Activated CD4-positive, alpha-beta T cell treated with anti-CD3 and anti-CD28 coated beads, Interleukin-2, Interleukin-4, amounts not matched to agents 100 ng/mL and 50 ng/mL, durations not matched to agents 16 hours and 8 hours (primary cell): ENCODE measurements at places on chromosomes 7 and 10.

- no peak for DNase-seq
Measured at GRCh38 chr10:78251016-78251385, 217.3 kb downstream of the RPS24 start.

- no peak for DNase-seq
Measured at GRCh38 chr10:127534496-127534895, 14.6 kb upstream of the NPS start.

DNA sequence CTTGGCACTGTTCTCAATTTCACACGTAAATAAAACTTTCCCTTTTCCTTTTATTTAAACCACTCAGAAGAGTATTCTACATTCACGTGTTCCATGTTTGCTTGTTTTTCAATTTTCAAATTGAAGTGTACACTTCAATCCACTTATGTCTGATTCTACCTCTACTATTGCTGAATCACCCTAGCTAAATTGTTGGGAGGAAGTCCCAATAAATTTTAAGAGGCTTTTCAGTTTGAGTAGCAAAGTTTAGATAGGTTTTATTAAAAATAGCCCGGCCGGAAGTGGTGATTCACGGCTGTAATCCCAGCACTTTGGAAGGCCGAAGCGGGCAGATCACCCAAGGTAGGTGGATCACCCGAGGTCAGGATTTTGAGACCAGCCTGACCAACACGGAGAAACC lies 1414.7 kb upstream of the CELF2 start:
- DNase-seq = no peak

DNA sequence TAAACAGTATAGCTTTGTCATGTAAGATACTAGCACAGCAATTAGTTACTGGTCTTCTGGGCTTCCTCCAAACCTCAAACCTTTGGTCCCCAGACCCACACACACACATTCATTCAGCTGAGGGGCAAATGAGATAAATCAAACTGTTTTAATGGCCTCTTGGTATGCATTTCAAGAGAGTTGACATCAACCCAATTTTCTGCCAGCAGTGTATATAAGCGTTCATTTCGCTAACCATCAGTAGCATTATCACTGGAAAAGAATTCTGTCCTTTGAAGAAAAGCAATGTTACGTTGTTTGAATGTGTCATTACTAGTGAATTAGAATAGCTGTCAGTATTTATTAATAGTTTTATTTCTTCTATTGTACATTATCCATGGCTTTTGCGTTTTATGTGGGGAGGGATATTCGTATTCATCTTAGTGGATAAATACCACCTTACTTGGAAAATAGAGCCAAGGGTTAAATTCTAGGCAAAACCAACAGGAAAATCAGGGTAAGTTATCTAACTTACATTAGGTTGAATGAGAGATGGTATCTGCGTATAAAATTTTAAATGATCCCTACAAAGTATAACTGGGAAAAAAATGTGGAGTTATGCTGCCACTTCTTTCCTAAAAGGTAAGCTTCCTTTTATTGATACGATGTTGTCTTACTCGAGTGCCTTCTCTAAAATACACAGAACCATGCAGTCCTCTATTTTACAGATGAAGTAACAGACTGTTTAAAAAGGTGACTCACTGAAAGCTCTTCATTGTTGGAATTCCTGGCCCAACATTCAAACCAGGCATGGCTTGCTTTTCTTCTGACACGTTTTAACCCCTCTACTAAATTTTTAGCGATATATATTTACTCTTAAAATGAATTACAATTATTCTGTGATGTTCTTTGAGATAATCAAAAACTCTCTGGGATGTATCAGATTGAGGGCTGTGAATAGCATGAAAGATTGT lies 2.0 kb upstream of the ZMYND11 start:
- DNase-seq = no peak

- no peak for DNase-seq
Measured at GRCh38 chr7:75817116-75817515, 3.5 kb upstream of the CCL24 start.

GRCh38 chr10:60338002-60338564 lies 51.6 kb downstream of the ANK3 start:
- DNase-seq = no peak

DNA sequence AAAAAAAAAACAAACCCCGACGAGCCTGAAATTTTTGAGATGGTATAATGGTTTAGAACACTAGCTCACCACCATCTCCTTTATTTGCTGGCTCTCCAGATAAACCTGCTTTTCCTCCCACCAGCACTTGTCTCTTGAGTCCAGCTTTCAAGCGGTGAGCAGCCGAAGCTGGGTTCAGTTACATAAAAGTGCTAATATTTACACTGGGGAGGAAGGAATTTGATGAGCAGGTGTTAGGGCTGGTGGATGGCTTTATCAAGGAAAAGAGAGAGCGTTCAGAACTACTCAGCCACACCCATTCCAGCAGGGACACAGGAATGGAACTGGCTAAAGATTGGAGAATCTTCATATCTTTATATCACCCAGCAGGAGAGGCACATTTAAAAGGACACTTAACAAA lies 6.6 kb upstream of the CALML3 start:
- DNase-seq = no peak

- DNase-seq = no peak
Measured at GRCh38 chr7:155798673-155799439, 13.4 kb downstream of the SHH start.

GRCh38 chr7:108382932-108383331 lies 73.3 kb downstream of the NRCAM start:
- DNase-seq = no peak

DNA sequence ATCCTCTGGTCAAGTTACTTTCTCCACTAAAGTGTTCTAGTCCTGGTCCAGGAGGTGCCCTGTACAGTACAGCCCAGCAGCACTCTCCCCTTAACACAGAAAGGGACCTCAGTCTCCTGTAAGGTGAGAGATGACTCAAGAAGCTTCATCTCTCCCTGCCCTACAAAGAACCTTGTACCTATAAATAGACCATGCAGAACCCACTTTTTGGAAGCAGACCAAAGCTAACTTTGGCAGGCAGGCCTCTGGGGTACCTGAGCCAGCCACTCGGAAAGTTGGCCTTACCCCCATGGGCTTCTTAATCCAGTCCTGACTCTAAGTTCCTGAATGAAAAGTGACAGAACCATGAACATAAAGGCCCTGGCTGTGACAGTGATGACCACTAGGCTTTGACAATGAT lies 454.8 kb downstream of the KCNMA1 start:
- DNase-seq = no peak
